ENCODE measurements at places on chromosomes 1 and 21.

- no peak for DNase-seq
Measured at GRCh38 chr1:43570715-43571114, 40.0 kb downstream of the PTPRF start.

- no peak for DNase-seq
Measured at GRCh38 chr21:45850181-45850580, 131.4 kb upstream of the COL6A1 start.

- no peak for DNase-seq
Measured at GRCh38 chr1:196043268-196043667, 565.0 kb downstream of the KCNT2 start.

DNA sequence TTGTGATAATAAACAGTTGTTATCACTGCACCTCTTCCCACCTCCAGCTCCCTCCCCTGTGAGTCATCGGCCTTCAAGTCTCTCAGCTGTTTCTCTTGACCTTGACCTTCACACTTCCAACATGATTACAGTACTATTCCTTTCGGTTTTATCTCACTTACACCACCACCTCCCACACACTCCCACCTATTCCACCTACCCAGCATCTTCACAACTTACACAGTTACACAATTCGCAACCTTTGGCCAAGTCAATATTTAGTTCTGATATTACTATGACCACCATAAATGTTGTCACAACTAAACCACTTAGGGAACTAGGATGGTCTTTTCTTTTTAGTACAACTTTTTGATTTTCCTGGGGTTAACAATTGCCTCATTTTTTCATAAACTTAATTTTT is 60.2 kb downstream of the RIPK4 start:
- no peak for DNase-seq

DNA sequence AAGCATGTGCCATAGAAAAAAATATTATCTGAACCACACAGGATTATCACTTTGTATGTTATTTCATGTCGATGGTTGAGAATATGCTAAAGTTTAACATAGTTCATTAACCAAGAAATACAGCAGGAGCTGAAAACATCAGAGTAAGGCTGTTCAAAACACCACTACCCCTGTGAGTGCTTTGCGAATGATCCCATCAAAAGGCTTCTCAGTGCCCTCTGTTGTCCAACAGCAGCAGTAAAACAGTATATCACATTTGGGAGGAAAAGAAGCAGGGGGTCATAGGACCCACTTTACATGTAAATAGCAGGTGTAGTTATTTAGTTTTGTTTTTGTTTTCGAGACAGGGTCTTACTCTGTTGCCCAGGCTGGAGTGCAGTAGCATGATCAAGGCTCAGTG is 289.4 kb upstream of the FMN2 start:
- no peak for DNase-seq

DNA sequence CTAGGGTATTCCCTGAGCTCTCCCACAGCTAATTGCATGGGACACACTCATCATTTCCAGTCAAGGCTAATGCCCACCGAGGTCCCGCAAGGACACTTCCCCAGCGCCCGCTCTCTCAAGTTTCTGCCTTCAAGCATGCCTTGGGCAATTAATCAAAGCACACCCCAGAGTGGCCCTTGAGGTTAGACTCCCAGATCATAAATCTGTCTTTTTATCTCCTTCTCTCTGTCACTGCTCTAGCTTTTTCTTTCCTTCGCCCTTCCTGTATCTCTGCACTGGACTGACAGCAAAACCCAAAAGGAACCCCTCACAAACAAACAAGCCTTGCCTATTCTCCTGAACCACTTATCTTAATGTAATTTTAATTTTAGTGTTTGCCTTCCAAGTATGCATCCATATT is 7.9 kb upstream of the EXOSC10 start:
- no peak for DNase-seq

- DNase-seq, result no peak
Measured at GRCh38 chr1:156228501-156228900, 13.5 kb upstream of the BGLAP start.

DNA sequence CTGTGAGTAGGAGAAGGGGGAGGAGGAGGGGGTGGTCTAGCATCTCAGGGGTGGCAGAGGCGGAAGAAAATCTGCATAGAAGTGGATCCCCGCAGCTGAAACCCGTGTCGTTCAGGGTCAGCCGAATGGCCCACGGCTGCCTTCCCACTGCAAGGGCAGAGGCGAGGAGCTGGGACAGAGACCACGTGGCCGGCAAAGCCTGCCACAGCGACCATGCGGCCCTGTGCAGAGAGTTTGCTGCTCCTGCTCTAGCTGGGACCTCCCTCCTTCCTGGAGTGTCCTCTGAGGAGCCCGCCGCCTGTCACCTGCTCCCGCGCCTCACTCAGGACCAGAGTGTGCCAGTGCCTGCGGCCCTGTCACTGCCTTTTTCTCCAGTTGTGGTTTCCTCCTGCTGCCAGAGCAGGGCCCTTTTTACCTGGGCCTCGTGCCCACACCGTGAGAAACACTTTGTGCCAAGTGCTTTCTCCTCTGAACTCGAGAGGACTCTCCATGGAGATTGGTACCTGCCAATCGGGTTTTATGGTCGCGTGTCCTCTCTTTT is 5.4 kb upstream of the TRPM2 start:
- DNase-seq, result no peak
